ENCODE measurements at places on chromosomes 7 and 10.

DNA sequence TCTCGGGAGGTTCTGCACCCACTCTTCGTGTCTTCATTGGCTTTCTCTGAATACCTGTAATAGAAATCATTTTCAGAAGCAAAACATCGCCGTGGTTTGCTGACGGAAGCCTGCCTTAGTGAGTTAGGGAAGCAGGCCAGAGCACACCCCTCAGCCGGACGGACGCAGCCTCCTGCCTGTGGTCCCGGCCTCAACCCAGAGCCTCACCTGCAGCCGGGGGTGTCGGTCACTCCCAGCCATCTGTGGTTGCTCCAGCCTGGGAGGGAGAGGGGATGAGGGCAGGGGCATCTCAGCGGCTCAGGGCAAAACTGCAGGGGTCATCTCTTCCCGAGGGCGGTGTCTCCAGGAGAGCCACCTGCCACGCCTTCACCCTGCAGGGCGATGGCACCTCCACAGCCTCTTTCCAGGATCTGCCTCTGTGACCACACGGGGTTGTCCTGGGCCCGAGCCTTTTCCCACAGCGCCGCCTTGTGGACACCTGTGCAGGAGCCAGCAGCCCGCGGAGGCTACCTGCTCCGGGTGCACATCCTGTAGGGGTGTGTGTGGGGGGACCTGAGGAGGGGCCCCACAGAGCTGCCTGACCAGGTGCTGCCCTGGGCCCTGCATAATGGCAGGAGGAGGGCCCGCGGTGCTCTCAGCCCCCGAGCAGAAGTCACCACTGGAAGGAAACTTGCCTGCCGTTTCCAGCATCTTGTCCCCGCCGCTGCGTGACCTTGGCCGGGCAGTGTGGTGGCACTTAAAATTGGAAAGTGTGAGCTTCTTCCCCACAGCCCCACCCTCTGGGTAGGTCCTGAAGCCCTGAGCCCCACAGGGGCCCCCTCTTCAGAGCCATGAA lies 21.6 kb upstream of the AP5Z1 start:
- DNase-seq: peak; percentile 43

DNA sequence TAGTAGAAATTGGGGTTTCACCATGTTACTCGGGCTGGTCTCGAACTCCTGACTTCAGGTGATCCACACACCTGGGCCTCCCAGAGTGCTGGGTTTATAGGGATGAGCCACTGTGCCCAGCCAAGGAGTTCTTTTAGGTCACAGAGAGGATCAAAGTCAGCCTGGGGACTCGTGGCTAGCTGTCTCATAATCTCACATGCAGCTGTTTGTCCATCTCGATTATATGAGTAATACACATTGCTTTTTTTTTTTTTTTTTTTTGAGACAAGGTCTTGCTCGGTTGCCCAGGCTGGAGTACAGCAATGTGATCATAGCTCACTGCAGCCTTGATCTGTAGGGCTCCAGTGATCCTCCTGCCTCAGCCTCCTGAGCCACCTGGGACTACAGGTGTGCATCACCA lies 2.2 kb downstream of the IFT22 start:
- DNase-seq: no peak

GRCh38 chr7:68684246-68684839 lies 913.9 kb upstream of the AUTS2 start:
- peak; percentile 82 for DNase-seq

GRCh38 chr10:69677985-69678654 lies 48.1 kb downstream of the FAM241B start:
- DNase-seq: no peak

DNA sequence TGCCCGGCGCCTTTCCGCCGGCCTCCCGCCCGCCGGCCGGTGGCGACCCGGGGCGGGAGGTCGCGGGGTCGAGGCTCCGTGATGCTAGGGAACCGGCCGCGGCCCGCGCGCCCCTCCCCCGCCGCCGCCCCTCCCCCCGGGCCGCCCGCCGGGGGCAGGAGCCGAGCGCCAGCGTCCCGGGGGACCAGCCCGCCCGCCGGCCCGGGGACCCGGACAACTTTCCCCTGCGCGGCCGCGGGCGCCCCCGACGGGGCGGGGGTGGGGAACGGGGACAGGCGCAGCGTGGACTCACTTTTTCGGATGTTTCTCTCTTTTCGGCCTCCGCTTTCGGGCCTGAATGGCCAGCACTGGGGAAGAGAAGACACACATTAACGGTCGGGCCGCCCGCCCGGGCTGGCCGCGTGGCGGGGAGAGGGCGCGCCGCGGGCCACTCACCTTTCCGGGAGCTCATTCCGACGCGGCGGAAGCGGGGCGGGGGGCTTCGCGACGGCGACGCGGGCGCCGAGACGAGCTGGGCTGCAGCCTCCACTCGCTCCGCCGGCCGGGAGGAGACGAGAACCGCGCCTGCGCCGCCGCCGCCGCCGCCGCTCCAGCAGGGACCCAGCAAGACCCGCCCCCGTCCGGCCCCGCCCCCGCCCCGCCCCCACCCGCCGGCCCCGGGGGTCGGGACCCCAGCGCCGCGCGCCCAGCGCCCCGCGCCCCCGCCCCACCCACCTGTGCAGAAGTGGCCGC lies at the start of gene SRPK2:
SRPK2 (minus strand) TSS at position 566 of the 732 bp plus-strand sequence.
- DNase-seq: peak; percentile 67

DNA sequence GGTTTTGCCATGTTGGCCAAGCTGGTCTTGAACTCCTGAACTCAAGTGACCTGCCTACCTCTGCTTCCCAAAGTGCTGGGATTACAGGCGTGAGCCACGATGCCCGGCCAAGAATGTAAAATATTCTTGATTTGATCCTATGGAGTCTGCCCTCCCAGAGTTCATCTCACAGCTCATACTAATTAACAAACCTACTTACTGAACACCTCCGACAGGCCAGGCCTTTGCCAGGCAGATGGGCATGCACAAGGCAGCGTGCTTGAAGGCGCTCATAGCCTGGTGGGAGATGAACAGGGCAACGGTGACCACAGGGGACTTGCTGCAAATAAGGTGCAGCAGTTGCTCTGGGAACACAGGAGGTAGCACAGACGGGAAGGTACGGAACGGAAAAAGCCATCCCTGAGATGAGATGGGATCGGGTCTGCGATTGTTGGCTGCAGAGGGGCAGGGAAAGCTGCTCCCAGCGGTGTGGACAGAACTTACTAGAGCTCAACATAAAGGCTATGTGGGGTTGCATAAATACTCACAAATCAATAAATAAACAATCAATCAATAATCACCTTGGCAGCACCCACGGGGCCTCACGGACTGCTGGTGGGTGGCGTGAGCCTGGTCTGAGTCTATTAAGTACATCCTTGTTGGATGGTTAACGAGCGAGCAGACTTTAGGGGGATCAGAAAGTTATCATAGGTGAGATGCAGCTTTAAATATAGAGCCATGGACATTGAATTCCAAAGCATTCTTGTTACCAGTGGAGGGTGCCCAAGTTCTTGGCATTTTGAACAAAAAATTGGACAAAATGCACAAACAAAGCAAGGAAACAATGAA lies 4.7 kb downstream of the ACBD7 start:
- DNase-seq: no peak

GRCh38 chr7:135512135-135512887 lies 2.4 kb upstream of the CNOT4 start:
- peak; percentile 44 for DNase-seq

DNA sequence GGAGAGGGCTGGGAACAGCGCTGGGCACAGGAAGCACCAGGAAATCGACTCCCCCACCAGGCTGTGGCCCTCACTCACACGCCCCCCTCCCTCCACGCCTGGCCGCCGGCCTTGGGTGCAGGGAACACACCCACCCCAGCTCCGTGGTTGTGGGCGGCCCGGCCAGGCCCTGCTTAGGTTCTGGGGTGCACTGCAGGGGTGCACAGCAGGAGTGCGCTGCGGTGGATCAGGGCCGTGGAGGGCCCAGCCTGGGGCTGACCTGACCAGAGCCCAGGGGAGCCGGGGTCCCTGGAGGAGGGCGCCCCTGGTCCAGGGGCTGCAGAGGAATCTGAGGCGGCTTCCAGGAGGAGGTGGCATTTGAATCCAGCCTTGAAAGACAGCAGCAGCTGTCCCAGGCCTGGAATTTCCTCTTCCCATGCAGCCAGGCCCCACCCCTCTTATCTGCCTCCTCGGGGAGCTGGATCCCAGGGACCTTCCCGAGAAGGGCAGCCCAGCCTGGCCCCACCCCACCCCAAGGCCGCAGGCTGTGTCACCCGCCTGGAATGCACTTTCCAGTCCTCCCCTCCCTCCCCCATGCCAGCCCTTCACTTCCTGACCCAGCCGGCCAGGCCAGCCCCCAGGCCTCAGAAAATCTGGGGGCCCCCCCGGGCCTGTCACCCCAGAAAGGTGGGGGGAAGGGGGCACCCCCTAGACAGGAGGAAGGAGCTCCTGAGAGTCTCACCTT lies 18.4 kb upstream of the PDGFA start:
- DNase-seq: peak; percentile 93

DNA sequence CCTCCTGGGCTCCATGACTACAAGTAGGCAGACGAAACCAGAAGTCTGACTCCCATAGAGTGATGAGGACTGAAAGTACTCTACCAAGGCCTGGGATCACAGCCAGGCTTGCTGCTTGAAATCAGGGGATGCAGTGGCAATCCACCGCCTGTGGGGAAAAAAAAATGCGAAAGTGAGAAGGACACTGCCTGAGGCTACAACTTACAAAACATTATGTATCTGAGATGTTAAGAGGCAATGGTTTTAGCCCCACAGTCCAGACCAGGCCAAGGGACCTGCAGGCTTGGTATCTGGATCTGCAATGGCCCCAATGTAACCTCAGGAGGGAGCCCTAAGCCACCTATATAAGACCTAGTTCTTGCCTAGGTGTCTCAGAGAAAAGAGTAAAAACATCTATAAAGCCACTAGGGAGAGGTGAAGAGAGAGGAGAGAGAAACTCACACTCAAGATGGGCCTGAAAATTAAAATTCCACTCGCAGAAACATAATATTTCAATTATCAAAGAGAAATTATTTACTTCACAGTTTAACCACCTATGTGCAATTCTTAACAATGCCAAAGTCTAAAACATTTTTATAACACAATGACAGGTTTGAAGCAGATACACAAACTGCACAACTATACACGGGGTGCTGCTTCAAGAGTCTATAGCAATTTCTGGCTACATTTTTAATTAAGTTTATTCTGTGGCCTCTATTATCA lies 13.9 kb downstream of the DNAJC1 start:
- DNase-seq: peak; percentile 56

DNA sequence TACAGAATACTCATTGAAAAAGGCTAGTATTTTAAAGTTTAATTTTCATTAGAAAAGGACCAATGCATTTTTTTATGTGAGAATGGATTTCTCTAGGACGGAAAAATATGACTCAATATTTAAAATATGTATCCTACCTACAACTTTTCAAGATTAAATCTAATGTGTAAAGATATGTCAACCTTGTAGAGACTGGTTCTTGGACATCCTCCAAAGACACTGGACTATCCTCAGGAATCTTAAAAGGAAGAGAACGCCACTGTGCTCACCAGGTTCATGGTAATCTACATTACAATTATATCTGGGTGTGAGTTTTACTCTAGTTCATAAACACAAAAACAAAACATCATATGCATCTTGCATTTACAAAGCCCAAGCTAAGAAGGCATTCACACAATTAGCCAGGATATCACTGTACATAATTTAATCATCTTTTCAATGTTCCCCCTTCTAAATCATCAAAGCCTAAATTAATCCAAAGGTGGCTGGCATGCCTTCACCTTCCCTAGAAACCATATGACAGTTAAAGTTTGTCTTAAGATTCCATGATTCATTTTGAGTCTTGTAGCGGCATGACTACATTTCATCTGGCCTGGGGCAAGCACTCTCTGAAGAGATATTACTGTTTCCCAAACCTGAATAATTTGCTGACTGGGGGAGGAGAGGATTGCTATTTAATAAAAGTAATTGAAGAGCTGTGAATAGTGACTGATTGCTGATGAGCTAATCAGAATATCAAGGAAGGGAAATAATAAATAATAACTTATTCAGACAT lies 12.0 kb downstream of the SGCE start:
- DNase-seq: peak; percentile 36

DNA sequence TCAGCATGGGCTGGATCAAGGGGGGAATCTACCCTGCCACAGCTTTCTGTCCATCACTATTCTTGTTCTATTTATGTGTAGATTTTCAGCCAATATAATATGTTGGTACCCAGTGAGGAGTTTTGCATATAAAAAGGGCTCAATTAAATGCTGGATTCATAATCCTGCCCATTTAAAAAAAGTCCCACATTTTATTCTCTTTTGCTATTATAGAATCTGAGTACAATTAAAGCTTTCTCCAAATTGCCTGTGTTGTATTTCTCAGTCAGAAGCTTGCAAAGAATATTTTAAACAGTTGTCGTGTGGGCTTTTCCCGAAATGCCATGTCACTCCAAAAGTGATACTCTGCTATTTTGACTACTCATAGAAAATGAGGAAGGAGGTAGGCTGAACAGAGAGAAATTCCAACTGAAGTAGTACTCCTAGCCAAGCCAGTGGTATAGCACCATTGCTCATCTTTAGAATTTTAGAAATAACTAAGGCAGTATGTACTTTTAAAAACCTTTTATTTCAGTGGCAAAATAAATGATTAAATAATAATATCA lies 108.3 kb upstream of the HDAC9 start:
- DNase-seq: no peak

- no peak for DNase-seq
These were observed 897.1 kb downstream of the KCNMA1 start for GRCh38 chr10:76740514-76740913.

DNA sequence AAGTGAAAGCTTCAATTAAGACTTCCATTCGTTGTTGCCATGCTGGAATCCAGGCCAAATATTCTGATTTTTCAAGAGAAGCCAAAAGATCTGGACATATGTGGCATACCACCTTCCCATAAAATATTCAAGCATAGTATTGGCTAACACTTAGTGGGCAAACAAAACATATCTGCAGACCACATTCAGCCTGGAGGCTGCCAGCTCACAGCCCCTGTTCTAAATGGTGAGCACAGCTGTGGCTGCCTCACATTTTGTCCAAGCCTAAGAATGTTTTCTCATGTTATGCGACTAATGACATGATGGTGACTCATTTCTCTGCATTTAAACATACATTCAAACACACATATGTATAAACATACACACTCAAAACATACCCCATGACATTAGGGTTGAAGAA lies 10.6 kb upstream of the CALU start:
- DNase-seq: peak; percentile 68

GRCh38 chr10:7015457-7015856 lies 395.4 kb downstream of the SFMBT2 start:
- DNase-seq: no peak

GRCh38 chr7:118040562-118040961 lies 143.4 kb upstream of the LSM8 start:
- no peak for DNase-seq

GRCh38 chr7:88041583-88041982 lies 107.5 kb downstream of the ADAM22 start:
- no peak for DNase-seq

GRCh38 chr7:34451183-34451582 lies 206.8 kb upstream of the NPSR1 start:
- DNase-seq: no peak

GRCh38 chr10:125955766-125956165 lies 59.4 kb downstream of the FANK1 start:
- DNase-seq: no peak

- DNase-seq: no peak
These were observed 304.2 kb downstream of the SDK1 start for GRCh38 chr7:3605222-3605621.

DNA sequence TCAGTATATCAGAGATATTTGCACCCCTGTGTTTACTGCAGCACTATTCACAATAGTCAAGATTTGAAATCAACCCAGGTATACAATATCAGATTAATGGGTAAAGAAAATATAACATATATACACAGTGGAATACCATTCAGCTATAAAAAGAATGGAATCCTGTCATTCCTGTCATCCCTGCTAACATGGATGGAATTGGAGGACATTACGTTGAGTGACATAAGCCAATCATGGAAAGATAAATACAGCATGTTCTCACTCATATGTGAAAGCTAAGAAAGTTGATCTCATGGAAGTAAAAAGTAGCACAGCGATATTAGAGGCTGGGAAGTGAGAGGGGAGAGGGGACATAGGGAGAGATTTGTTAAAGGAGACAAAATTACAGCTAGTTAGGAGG lies 171.0 kb downstream of the ARL5B start:
- no peak for DNase-seq
